ENCODE measurements at places on chromosomes 5 and 9.

DNA sequence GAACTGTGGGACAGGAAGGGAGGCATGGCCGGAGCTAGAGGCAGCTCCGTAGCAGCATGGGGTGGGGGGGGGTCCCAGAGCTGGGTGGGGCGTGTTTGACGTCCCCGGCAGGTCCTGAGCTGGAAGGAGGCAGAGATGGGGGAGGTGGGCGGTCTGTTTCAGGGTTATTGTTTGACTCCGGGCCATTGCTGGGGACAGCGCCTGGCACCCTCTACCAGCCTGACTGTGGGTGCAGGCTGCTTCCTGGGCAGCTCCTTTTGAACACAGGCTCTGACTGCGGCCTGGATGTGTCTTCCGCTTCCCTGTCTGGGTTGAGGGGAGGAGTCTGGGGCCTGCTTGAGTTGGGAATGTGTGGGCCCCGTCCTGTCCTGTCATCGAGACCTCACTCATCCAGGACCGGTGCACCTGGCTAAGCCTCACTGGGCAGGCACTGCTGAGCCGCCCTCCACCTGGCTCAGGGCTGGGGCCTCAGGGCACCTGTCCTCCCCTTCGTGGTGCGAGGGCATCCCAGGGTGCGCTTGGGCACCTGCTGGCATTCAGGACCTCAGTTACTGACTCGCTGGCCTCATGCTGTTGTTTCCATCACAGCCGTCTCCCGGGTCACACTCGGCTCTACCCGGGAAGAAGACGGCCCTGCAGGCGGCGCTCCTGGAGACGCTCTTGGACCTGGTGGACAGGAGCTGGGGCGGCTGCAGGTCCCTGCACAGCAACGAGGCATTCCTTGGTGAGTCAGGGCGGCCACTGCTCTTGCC lies 26.5 kb downstream of the CEP72 start:
- no peak for DNase-seq

GRCh38 chr9:97860451-97861147 lies 7.6 kb downstream of the FOXE1 start:
- no peak for DNase-seq

DNA sequence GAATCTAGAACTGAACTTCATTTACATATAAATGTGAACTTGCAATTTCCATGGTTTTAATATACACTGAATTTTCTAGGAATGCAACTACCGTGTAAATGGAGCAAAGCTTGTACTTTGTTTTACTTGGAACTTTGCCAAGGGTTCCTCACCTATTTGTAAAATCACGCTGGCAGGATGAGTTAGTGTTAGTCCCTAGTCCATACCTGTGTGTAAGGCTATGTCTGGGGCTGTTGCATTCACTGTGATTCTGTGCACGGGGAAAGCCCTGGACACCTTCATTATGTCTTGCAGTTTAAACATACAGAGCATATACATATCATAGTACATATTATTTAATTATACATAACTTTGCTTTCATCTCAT lies 119.9 kb downstream of the PAX5 start:
- DNase-seq, result no peak

DNA sequence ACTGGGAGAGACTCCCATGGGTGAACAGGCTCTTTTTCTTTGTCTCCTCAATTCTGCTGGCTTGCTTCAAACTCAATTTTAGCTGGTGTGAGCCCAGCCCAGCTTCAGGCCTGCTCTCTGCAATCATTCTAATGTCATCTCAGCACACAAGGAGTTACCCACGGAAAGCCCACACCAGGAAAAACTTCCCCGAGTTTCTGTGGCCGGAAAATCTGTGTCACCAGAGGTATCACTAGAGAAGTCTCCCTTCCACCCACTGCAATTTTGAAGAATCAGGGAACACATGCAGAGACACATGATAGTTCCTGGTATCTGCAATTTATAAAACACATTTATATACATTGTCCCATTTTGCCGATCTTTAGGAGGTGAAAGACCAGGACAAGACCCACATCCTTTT lies 13.5 kb upstream of the NDFIP1 start:
- DNase-seq, result no peak

GRCh38 chr5:74864823-74865222 lies 1.4 kb downstream of the FAM169A start:
- no peak for DNase-seq

GRCh38 chr5:15002791-15003190 lies 131.2 kb upstream of the ANKH start:
- no peak for DNase-seq

- no peak for DNase-seq
These were observed 67.8 kb downstream of the FGF1 start for GRCh38 chr5:142618130-142618523.

DNA sequence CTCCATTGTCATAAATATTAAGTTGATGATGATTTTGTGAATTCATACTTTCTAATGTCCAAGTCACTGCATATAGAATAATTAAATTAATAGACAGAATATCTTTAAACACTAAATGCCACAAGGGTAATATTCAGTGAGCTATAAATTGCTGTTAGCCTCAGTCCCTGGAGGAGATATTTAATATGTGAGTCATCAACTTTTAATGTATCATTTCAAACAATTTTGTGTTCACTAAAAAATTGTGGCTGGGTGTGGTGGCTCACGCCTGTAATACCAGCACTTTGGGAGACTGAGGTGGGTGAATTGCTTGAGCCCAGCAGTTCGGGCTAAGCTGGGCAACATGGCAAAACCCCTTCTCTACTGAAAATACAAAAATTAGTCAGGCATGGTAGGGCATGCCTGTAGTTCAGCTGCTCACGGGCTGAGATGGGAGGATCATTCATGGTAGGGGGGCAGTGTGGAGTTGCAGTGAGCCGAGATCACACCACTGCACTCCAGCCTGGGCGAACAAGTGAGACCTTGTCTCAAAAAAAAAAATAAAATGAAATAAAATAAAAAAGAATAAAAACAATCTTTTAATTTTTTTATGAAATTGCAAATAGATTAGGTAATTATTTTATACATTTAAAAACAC lies 717.3 kb upstream of the CHD1 start:
- no peak for DNase-seq

DNA sequence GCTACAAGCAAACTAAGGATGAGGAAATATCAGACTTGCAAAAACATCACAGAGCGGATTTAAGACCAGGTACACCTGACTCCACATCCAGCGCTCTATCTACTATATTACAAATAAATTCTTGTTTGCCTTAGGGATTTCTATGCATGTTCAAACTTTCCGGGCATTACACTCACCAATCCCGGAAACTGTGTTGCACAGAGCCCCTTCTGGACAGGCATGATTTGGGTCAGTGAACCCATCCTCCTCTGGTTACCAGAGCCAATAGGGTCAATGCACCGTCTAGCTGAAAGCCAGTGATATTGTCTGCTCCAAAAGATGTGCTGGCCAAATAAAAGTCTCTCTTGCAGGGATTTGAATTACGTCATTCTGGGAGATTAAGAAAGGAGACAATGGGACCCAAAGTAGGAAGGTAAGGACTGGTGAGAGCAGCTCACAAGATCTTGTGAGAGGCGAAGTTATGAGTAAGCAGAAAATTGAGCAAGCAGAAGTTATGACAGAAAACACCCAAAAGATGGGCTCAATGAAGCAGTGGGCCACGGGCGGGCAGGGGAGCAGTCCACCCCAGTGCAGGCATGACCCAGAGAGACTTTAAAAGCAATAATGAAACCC lies 155.8 kb upstream of the RAI14 start:
- DNase-seq, result no peak

DNA sequence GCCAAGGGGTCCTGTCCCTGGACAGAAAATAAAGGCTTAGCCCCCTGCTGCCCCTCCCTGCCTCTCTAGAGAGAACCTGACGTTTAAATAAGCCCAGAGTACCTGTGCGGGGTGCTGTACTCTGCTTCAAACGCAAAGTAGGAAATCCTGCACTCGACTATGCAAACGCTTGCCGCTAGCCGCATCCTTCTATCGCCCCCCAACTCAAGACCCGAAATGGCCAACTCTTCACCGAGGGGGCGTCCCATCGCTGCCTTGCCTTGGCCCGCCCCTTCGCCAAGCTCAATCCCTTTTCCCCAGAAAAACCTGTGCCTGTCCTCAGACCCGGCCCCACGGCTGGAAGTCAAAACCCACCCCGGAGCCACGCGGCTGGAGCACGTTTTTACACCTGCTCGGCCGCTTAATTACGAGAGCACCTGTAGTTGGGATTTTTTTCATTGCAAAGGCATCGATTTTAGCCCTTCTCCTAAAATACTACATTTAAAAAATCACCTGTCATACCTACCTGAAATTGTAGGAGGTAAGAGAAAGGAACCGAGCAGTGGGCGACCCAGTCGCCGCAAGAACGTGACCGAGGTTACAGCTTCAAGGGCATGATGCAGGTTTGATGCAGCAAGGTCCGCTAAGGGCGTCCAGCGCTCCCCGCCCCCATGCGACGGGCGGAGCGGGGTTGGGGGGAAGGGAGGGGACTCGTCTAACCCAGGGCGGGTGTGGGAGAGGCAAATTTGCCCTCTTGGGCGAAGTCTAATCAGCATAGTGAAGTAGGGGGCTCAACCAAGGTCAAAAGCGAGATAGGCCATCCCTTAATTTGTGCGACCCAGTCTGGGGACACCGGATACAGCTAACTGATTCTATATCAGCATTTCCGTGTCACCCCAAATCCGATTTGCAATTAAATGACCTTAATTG lies 3.5 kb downstream of the ELAVL2 start:
- no peak for DNase-seq

- DNase-seq, result no peak
These were observed 16.0 kb upstream of the ACOT12 start for GRCh38 chr5:81409896-81410295.

GRCh38 chr9:36772449-36773403 lies 200.0 kb downstream of the MELK start:
- DNase-seq, result peak; percentile 25

GRCh38 chr5:111829701-111830100 lies 72.7 kb upstream of the NREP start:
- DNase-seq, result no peak

- no peak for DNase-seq
These were observed 43.0 kb upstream of the GNAQ start for GRCh38 chr9:78074385-78075291.

GRCh38 chr9:89493181-89493580 lies 4.7 kb downstream of the SEMA4D start:
- no peak for DNase-seq

GRCh38 chr9:37551888-37552287 lies 24.3 kb downstream of the FBXO10 start:
- DNase-seq, result no peak

Measured in iPS-NIHi11 (cell line).